ENCODE measurements at places on chromosomes 6 and 20.

DNA sequence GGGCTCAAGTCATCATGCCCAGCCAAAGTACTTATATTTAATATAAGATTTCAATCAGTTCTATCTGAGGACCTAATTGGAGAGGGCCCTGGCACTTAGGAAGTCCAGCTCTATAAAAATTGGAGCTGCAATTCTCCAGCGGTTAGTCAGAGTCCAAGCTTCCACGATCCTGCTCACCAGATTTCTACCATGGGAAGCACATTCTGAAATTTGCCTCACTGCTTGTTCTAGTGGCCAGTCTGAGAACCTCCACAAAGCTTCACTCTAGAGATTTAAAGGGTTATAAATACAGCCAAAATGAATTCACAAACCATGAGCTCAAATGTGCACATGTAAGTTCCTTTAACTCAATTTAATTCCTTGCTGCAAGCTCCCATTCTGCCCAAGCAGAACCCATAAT lies 33.5 kb downstream of the PNLDC1 start:
- DNase-seq = no peak

DNA sequence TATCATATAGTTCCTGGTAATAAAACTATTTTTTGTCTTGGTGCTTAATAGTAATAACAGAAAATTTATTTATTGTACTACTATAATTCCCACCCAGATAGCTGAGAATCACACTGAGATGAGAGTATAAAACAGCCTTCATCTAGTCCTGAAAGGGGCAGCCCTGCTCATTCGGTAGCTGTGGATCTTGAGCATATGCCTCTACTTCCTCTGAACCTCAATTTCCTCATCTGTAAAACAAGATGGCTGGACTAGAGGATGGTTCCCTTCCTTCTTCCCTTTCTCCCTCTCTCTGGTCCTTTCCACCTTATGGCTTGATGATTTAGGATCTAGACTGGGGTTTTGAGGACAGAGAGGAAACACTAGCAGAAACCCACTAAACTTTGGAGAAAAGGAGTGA lies 15.0 kb downstream of the FKBP5 start:
- DNase-seq = no peak

- no peak for DNase-seq
These were observed 102.9 kb downstream of the SOBP start for GRCh38 chr6:107592806-107593205.

- no peak for DNase-seq
These were observed 9.4 kb upstream of the CRIP3 start for GRCh38 chr6:43318011-43318410.

DNA sequence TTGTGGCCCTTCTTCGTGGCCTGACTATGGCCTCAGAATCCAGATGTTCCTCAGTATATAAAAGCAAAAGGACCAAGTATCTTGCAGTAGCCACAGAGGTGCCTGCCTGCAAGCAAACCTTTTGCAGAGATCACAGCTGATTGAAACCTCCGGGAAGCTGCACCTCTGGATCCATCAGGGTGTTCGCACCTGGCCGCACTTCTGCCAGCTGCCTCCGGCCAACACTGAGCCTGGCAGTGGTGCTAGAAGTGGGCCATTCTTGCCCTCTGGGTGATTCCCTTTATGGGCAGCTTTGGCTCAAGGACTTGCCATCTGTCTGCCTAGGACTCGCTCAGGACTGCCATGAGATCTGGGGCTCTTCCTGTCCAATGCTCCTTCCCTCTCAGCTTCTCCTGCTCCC lies 214.6 kb upstream of the ECI2 start:
- no peak for DNase-seq

- peak; percentile 47 for DNase-seq
These were observed 76.4 kb downstream of the EYA2 start for GRCh38 chr20:46970937-46971630.

DNA sequence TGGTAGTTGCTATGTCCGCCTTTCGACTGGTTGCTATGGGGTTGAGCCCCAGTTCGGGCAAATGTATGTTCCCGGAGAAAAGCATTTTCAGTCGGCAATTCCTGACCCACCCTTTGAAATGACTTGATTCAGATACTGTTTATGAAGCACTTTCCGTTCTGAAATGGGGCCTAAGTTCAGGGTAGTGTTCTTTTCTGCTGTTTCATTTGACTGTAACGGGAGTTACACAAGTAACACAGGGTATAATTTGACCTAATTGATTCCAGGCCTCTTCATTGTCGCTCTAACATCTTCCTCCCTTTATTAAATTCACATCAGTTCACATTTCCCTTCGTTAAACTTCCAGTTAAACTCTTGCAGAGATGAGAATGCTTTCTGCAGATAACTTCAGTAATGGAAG lies 85.5 kb downstream of the BMP6 start:
- no peak for DNase-seq

DNA sequence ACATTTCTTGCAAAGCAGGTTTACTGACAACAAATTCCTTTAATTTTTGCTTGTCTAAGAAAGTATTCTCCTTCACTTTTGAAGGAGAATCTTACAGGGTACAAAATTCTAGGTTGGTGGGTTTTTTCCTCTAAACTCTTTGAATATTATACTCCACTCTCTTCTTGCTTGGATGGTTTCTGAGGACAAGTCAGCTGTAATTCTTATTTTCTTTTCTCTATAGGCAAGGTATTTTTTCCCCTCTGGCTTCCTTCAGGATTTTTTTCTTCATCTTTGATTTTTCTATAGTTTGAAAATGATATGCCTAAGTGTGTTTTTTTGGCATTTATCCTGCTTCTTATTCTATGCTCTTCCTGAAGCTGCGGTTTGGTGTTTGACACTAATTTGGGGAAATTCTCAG lies 112.5 kb upstream of the HIVEP1 start:
- no peak for DNase-seq

- DNase-seq = no peak
These were observed 25.8 kb upstream of the FABP7 start for GRCh38 chr6:122753688-122754056.

DNA sequence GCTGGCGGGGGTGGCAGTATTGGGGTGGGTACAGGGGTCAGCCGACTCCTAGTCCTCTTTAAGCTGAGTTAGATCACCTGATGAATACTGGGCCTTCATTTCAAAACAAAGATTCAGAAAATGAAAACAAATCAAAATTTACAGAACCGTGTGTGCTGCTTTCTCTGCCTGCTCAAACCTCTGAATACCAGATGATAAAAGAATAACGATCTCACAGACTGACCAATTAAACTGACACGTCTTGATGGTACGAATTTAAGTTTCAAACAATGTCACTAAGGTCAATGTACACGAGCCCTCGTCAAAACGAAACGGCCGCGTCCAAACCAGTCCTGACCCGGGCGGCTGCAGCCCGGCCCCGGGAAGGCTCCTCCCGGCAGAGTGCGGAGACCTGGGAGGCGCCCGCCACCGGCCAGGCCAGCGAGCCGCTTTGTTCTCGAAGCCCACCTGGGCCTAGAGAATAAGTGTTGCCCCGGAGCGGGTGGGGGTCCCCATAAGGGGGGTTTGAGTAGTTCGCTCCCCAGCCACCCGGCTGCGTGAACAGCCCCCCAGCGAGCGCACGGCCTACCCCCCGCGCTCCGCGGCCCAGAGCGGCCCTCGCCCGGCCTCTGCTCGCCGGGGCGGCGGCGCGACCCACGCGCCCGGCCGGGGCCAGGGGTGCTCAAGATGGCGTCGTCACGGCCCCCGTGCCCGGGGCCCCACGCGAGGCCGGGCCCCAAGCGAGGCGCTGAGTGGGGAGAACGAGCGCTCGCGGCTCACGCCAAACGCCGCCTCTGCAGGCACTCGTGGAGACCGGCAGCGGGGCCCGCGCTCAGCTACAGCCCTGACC lies 728 bp downstream of the PSMA7 start:
- DNase-seq = peak; percentile 18

- DNase-seq = peak; percentile 19
These were observed 34.2 kb upstream of the RPN2 start for GRCh38 chr20:37144856-37145404.

DNA sequence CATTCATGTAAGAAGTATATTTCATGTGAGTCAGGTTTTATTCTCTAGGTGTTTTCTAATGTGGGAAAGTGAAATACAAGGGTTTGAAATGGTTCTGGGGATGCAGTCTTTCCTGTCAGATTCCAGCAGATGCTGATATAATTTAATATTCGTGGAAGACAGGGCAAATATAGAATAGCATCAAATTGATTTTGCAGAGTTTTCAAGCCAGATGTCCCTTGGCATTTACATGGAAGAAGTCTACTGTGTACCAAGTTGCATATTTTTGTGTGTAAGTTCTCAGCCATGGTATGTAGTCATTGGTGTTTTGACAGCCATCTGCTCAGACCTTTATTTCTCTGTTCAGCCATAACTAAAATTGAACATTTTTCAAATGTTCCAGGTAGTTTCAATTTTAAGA lies 143.7 kb downstream of the LAMA2 start:
- DNase-seq = no peak

- DNase-seq = no peak
These were observed 48.5 kb upstream of the PDYN start for GRCh38 chr20:2042400-2042799.

DNA sequence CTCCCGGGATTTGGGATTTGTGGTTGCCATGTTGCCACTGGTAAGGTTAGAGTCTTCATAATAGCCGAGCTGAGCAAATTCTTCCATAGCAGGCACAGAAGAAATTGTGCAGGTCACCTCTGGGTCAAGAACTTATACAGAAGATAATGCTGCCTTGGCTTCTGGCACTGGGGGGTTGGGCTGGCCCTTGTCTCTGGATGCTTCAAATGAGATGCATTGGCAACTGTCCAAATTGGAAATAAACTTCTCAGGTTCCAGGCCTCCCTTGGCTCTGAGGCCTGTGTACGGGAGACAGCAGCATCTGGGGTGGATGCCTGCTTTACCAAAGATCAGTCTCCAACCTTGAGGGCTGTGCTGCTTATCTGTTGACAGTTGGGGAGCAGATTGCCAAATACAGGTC lies 26.2 kb downstream of the MYO6 start:
- DNase-seq = no peak

DNA sequence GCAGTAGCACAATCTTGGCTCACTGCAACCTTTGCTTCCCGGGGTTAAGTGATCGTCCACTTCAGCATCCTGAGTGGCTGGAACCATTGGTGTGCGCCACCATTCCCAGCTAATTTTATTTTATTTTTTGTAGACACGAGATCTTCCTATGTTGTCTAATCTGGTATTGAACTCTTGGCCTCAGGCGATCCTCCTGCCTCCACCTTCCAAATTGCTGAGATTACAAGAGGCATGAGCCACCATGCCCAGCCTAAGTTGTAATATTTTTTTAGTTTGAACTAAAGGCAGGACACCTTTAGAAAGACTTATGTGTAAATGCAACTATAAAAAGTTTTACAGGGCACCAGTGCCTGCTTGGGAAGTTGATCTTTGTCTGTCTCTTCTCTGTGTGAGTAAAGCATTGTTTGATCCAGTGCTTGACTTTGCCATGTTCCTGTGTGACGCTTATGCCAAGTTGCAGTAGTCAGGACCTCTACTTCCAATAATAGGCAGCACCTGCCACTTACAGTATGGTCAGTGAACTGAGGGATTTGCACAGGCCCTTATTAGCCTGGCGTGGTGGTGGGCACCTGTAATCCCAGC lies 46.9 kb downstream of the JARID2 start:
- no peak for DNase-seq

DNA sequence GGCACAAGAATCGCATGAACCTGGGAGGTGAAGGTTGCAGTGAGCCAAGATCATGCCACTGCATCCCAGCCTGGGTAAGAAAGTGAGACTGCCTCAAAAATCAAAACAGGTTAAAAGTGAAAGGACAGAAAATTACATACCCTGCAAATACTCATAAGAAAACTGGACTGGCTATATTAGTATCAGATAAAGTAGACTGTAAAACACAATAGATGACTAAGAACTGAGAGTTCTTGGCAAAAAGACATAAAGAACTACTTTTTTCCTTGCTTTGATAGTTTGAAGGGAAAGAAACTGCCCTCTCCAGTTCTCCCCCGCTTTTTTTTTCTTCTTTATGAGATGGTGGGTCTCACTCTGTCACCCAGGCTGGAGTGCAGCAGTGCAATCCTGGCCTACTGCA lies 17.0 kb downstream of the SNX3 start:
- DNase-seq = no peak

DNA sequence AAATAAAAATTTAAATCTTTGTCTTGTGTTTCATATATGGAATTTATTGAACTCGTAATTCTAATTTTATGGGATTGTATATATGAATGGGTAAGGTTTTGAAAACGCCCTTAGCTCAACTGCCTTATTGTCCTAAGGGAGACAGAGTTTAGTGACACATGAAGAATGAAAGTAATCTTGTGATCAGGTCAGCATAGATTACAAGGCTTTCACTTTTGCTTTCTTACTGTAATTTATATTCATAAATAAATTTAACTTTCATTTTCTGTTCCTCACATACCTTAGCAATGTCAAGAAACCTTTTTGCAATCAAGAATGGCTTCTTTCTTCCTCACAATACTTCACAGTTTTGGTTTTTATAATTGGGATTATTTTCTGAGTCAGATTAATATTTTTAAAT lies 14.4 kb downstream of the KPNA5 start:
- peak; percentile 15 for DNase-seq

GRCh38 chr6:5300206-5300764 lies 39.0 kb downstream of the FARS2 start:
- DNase-seq = no peak

DNA sequence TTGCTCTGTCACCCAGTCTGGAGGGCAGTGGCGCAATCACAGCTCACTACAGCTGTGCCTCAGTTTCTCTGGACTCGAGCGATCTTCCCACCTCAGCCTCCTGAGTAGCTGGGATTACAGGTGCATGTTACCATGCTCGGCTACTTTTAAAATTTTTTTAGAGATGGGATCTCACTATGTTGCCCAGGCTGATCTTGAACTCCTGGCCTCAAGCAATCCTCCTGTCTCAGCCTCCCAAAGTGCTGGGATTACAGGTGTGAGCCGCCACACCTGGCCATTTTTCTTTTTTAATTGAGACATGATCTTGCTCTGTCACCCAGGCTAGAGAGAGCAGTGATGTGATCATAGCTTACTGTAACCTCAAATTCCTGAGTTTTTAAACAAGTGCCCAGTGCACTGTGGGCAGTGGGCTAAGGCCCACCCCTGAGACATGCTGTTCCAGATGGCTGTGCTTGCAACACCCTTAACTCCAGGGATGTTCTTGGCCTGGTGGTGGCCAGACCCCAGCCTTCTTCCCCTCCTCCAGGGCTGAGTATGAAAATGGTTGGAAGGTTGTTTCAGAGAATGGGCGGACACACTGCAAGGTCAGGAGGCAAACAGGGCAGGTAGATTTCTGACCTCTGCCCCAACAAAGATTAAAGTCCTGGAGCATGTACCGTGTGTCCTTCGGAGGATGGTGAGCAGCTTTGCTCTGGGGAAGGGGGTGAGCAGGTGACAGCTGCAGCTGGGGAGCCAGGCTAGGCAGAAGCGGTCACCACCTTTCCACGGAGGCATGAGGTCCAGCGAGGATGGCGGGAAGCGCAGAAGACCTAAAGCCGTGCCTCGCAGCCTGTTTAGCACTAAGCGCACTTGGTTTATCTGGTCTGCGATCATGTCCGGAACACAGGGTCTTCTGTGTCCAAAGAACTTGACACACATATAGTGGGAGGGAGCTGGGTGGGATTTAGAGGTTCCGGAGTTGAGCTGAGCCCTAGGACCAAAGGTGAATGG lies 1.4 kb upstream of the FAM83C start:
- no peak for DNase-seq

DNA sequence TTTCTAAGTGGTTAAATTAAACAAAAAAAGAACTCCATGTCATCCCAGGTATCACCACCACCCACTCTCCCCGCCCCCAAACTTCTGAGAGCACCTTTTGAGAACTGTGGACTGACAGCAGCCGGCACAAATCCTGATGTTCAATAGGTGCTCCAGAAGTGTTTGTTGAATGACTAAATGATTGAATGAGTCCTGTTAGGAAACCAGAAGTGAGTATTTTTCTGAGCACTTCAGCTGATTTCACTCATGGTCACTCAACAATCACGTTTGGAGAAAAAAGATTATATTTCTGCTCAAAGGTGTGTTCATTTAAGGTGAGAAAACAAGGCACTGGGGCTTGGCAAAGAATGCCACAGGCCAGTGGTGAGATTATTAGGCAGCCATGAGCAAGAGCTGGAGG lies 6.2 kb upstream of the HNF4A start:
- no peak for DNase-seq
